ENCODE measurements at places on chromosomes 7 and 10.
A peak's percentile ranks its signal among the peaks of the same experiment; 100 is the strongest.

GRCh38 chr10:127196282-127197153, at the start of gene INSYN2A:
INSYN2A (minus strand) TSS chr10:127196591; CDS start chr10:127176395, 20,196 bp downstream.
- no peak for DNase-seq

- no peak for DNase-seq
These were observed 666.7 kb upstream of the FOXK1 start for GRCh38 chr7:4015371-4015770.

DNA sequence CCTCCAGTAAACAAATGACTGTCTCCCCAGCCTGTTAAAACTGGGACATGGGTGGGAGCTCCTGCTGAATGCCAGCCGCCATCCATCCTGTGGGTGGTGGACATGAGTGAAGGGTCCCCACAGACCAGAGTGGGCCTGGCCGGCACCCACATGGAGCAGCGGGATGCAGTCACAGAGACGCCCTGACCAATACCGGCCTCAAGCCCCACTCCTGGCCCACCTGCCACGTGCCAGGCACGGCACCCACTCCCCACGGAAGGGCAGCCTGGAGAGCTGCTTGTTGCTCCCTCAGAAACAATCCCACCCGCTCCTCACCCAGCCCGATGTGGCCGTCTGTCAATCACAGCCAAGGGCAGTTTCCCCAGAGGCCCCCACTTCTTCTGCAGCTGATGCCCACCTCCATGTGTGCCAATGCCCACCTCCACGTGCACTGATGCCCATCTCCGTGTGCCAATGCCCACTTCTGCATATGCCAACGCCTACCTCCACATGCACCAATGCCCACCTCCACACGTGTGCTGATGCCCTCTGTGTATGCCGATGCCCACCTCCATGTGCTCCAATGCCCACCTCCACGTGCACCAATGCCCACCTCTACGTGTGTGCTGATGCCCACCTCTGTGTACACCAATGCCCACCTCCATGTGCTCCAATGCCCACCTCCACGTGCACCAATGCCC, 42.8 kb upstream of the DNAAF5 start:
- DNase-seq = no peak

GRCh38 chr7:21480693-21481403, 53.0 kb downstream of the SP4 start:
- DNase-seq = no peak

GRCh38 chr7:90629297-90629918, 33.3 kb downstream of the CDK14 start:
- peak; percentile 18 for DNase-seq

DNA sequence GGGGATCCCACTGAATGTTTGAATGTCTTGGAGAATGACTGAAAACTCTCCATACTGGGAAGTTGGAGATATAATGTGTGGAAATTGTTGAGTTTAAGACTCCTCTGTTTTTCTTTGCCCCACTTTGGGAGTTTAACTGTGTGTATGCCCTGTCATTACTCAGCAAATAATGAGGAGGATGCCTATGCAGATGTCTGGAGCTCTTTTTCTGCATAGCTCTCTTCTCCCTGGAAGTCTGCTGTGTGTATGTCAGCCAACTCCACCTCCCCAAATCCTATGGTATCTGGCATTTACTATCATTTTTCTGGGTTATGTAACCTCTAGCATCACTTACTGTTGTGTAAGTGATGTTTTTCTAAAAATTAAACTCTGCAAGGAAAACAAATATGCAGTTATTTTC, 122.2 kb downstream of the ANKRD7 start:
- DNase-seq = no peak

- no peak for DNase-seq
These were observed 139.5 kb downstream of the PFKFB3 start for GRCh38 chr10:6342096-6342685.

DNA sequence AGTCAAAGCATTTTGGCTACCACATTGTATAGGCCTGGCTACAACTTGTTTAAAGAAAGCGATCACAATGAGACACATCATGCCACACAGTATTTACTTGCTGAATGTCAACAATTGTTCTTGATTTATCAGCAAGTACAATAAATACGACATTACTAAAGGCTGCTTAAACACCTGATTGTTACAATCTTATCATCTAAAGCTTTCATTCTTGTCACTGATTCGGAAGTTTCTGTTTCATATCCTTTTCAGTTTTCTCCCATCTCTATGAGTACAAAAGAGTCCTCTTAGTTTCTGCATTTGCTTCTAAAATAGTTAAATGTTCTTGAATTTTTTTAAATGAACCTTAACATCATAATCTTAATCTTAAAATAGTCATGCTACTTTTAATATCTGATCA, 128.1 kb upstream of the LRRN3 start:
- DNase-seq = no peak

- DNase-seq = no peak
These were observed 77.9 kb upstream of the CAMK2B start for GRCh38 chr7:44403176-44403759.

GRCh38 chr10:14659626-14660196, 115.0 kb downstream of the FAM107B start:
- no peak for DNase-seq

- peak; percentile 57 for DNase-seq
These were observed 15.2 kb downstream of the OAT start for GRCh38 chr10:124403548-124403947.
